ENCODE measurements at places on chromosomes 7 and 10.

- no peak for DNase-seq
Observed at GRCh38 chr7:45597286-45597984, 23.3 kb downstream of the ADCY1 start.

- DNase-seq: no peak
Observed at GRCh38 chr7:130154131-130154500, 51.1 kb downstream of the TMEM209 start.

- DNase-seq: no peak
Observed at GRCh38 chr10:55495555-55495954, 694.5 kb upstream of the PCDH15 start.

DNA sequence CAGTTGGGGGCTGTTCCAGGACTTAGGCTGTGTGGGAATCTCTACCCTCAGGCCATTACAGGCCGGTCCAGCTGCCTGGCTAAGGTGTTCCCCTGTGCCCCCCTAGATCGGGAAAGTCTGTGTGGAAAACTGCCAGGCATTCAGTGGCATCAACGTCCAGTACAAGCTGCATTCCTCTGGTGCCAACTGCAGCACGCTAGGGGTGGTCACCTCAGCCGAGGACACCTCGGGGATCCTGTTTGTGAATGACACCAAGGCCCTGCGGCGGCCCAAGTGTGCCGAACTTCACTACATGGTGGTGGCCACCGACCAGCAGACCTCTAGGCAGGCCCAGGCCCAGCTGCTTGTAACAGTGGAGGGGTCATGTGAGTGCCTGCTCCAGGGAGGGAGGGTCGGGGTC lies 27.1 kb upstream of the CSGALNACT2 start:
- no peak for DNase-seq

- no peak for DNase-seq
Observed at GRCh38 chr10:100802196-100802595, 56.8 kb downstream of the PAX2 start.

- DNase-seq: no peak
Observed at GRCh38 chr7:27961255-27961654, 219.3 kb downstream of the JAZF1 start.

DNA sequence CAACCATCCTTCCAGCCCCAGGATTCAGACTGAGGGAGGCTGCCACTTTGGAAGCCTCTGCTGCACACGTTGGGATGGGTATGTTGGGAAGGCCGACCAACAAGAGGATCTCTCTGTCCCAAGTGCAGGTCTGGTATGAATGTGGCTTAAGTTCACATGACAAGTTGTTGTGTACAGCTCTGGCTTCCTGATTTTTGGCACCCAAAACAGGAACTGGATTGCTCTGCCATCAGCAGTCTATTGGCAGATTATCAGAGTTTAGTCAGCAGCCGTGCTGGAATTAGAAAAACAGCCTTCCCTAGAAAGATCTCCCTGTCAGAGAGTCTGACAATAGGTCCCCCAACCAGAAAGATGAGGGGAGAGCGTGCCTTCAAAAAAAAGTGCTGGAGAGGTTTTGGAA lies 66.9 kb downstream of the GOLGA7B start:
- DNase-seq: no peak

- no peak for DNase-seq
Observed at GRCh38 chr7:31307972-31308371, 32.6 kb downstream of the NEUROD6 start.

DNA sequence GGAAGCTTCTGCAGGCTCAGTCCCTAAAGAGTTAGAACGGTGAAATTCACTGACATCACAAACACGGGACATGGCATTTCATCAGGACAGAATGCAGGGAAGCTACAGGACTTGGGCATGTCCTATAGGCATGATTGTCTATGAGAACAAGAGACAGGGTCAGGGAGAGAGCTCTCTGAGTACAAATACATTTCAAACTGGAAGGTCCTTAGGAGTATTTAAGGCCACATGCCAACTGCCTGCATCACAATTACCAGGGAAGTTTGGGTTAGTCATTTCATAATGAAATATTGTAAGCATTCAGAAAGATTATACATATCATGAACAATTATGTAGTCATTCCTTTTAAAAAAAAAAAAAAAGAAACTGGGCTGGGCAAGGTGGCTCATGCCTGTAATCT lies 71.3 kb downstream of the CREB3L2 start:
- peak; percentile 43 for DNase-seq

DNA sequence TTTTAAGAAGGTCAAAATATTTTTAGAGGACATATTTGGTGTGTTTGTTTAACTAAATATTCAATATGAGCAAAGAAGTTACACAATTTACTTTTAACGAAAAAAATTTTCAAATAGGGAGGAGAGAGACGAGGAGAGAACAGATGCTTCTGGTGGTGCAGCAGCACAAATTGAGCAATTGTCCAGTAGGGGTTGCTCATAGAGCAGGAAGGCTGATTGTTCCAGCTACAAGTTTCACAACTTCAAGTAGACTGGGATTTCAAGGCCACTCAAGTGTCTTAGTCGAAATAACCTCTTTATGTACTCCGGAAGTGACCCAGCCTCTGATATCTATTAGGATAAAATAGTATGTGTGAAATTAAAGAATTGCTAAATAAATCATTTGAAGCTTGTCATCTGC lies 197.9 kb downstream of the HDAC9 start:
- peak; percentile 91 for DNase-seq

DNA sequence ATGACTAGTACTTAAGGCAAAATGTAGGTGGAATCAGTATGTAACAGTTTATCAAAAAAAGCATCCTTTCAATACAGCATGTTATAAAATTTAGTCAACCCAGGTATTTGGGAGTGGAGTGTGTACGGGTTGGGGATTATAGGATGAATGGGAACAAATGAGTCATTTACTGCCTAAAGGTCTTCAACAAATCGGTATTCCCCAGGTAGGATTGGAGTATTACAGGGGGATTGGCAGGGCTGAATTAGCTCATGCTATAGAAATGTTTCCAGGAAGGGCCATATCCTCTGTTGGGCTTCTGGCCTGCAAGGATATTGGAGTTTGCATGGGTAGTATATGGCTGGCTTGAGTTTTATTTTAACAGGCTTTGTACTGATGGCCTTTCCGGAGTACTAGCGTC lies 723.7 kb downstream of the SORCS1 start:
- no peak for DNase-seq

DNA sequence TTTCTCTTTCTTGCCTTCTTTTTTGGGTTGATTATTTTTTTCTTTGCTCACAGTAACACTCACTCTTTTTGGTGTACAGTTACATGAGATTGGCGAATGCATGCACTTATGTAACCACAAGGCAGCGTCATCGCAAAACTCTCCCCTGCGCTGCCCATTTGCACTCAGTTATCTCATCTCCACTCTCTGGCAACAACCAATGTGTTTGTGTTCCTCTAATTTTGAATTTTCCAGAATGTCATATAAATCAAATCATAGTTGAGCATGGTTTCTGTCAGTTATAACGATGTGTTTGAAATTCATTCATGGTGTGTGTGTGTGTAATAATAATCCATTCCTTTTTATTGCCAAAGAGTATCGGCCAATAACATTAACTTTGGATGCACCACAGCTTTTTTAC lies 23.0 kb upstream of the IGFBP3 start:
- no peak for DNase-seq

DNA sequence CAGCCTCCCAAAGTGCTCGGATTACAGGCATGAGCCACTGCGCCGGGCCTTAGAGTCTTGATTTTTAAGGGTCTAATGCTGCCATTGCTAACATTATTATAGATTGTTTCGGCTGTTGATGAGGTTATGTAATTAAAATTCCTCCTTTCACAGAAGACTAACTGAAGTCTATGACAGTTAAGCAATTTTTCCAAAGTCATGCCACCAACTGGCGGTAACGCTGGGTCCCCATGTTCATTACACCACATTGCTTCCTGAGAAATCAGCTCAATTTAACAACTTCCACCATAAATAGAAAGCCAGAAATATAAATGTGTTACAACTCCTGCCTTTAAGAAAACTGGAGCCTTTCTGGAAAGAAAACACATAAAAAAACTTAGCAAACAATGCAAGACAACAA lies 3.5 kb downstream of the ERLIN1 start:
- no peak for DNase-seq

GRCh38 chr7:150945171-150945852 lies 32.8 kb downstream of the KCNH2 start:
- DNase-seq: no peak

- DNase-seq: no peak
Observed at GRCh38 chr7:138924501-138925225, 56.5 kb downstream of the KIAA1549 start.

DNA sequence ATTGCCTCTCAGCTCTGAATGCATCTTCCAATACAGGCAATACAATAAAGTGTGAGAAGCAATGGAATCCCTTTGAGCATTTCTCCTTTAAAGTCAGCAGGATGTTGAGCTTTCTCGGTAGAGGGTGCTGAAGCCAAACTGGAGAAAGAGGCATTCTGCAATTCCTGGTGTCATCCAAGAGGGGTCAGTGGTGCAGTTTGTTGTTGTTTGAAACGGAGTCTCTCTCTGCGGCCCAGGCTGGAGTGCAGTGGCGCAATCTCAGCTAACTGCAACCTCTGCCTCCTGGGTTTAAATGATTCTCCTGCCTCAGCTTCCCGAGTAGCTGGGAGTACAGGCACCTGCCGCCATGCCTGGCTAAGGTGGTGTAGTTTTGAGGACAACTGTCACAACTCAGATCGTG lies 486.5 kb downstream of the CALN1 start:
- DNase-seq: no peak

GRCh38 chr7:81478664-81479063 lies 291.2 kb downstream of the HGF start:
- DNase-seq: no peak

- no peak for DNase-seq
Observed at GRCh38 chr10:8075282-8076260, 21.1 kb downstream of the GATA3 start.

DNA sequence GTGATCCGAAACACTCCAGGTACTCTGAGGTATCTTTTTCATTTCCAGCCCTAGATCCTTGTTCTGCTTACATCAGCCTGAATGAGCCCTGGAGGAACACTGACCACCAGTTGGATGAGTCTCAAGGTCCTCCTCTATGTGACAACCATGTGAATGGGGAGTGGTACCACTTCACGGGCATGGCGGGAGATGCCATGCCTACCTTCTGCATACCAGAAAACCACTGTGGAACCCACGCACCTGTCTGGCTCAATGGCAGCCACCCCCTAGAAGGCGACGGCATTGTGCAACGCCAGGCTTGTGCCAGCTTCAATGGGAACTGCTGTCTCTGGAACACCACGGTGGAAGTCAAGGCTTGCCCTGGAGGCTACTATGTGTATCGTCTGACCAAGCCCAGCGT lies 5.1 kb downstream of the OIT3 start:
- no peak for DNase-seq

GRCh38 chr7:24967696-24968095 lies 12.3 kb downstream of the OSBPL3 start:
- DNase-seq: no peak

DNA sequence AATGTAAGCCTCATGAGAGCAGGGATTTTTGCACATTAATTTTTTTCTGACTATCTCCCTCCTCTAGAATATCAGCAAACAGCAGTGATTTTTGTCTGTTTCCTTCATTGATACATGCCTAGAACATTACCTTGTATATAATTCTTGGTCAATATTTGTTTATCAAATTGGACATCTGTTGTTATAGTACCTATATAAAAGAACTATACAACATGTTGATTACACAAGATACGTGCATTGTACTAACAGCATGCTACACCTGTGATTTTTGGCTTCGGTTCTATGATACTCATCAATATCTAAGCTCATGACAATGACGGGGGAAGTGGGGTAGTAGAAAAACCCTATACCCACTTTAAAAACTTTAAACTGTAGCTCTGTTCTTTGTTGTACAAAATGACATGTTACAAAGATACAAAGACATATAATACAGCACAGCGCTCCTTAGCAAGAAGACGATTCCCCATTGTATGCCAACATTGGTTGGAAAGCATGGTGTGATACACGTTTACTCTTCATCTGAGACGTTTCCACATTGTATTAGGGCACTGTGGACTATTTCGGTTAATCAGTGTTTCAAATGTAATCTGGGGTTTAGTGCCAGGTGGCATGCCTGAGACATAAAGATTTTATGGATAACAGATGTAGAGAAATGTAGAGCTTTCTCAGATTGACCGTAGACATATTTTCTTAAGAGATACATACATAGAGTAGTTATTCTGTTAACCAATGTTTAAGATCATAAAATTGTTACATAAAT lies 70.5 kb upstream of the FOXP2 start:
- no peak for DNase-seq

DNA sequence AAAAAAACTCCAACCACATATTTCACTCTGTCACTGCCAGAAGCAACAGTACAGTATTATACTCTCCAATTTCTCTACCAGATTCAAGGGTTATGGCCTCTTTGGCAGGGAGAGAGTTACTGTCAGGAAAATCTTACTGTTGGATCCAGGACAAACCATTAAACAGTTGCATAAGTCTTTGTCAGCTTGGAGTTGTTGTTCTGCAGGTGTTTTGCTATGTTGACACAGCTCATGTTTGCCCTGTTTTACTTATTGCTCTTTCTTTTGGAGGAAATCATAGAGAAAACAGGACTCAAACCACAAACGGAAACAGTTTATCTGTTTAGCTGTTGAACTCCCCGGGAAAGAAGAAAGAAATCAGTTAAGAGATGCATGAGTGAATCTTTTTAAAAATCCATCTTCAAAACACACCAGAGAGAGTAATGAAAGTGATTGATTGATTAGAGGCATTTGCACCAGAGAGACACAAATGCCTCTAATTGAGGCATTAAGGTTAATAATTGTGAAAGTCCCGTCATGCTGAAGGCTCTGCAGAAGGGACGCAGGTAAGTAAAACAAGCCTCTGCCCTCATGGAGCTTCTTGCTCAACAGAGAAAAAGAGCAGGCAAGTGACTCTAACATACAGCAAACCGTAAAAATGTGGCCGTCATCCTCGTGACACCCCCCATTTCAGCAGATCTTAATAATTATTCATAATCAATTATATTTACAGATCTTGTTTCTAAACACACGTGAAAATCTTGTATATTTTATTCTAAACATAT lies 38.7 kb upstream of the ARHGAP21 start:
- DNase-seq: no peak

DNA sequence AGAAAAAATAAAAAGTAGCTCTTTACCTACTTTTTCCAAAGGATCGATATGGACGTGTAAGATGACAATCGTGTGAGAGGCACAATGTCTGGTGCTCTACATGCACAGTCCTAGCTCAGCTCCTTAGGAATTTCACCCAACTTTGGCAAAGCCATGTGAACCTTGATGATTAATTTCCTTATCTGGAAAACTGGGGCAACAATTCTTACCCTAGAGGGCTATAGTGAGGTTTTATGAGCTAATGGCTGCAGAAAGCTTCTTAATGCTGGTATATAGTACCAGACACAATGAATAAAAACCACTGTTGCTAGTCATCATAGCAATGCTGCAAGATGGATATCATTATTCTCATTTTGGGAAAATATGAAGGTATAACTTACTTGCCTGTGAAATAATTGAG lies 202.7 kb downstream of the PARD3 start:
- no peak for DNase-seq

GRCh38 chr10:69179089-69179742 lies 818 bp upstream of the SUPV3L1 start:
- DNase-seq: peak; percentile 33

GRCh38 chr10:14253079-14253478 lies 77.6 kb downstream of the FRMD4A start:
- DNase-seq: no peak
